Stimulated activated CD4-positive, alpha-beta T cell treated with anti-CD3 and anti-CD28 coated beads, TNF-alpha, amount 100 ng/mL, for 48 hours (primary cell): ENCODE measurements at places on chromosomes 5 and 9.

- no peak for DNase-seq
Measured at GRCh38 chr9:75907329-75907728, 16.9 kb downstream of the PCSK5 start.

- no peak for DNase-seq
Measured at GRCh38 chr5:173920866-173921555, 32.9 kb downstream of the CPEB4 start.

GRCh38 chr5:32713361-32713769 lies 2.2 kb downstream of the NPR3 start:
- no peak for DNase-seq

GRCh38 chr9:16434526-16434925 lies 435.9 kb downstream of the BNC2 start:
- no peak for DNase-seq

GRCh38 chr9:84153885-84154284 lies 173.3 kb downstream of the RMI1 start:
- no peak for DNase-seq

DNA sequence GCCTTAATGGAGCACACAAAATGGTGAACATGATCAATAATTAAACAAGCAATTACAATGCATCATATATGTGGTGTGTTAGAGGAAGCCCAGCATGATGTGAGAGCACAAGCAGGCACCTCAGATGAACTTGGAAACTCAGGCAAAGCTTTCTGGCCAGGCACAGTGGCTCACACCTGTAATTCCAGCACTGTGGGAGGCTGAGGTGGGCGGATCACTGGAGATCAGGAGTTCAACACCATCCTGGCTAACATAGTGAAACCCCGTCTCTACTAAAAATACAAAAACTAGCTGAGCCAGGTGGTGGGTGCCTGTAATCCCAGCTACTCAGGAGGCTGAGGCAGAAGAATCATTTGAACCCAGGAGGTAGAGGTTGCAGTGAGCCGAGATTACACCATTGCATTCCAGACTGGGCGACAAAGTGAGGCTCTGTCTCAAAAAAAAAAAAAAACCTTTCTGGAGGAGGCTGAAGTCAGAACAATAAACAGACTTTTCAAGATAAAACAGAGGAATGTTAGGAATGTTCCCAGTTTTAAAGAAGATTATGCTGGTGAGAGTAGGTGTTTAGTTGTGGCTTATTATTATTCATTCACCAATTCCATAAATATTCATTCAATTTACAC lies 159.4 kb downstream of the CEMIP2 start:
- DNase-seq = no peak

DNA sequence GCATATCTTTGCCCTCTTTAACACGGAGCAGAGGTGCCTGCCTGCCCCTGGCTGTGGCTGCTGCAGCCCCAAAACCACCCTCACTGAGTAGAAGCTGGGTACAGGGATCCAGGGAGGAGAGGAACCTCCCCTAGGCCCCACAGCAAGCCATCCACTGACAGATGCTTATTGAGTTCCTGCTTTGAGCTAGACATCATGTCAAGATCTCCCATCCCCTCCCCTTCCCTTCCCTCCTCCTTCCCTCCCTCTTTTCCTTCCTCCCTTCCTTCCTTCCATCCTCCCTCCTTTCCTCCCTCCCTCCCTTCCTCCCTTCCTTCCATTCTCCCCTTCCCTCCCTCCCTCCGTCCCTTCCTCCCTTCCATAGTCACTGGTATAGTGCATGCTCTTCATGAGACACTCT lies 29.3 kb downstream of the GOLGA2 start:
- DNase-seq = no peak

DNA sequence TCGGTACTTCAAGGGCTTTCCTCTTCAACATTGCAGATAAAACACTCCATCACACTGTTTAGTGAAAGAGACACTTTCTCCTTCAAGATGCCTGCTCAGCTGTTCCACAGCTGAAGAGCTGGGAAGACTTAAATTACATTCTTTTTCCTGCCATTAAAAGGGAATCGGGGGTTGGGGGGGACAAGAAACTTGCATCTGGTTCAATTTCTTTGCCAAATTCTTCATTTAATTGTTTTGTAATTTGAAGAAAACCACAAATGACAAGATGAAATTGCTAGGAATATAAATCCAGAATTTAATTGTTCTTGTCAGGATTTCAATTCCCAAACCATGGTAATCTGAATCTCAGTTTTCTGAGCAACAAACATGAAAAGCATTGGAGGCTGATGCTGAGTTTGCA lies 478.3 kb downstream of the EBF1 start:
- DNase-seq = no peak

GRCh38 chr5:82072138-82072537 lies 100.3 kb downstream of the ATG10 start:
- no peak for DNase-seq
